A549 treated with CpdA at 1 μM for 4 hours (cell line): ENCODE measurements at places on chromosomes 7 and 10. TPM values are rescaled to one million over a fixed set of nuclear protein-coding genes. Genes with fewer than 3 reads are reported as not detected.

ZNF32 gene
- total RNA-seq, result 13.7 to 19.1 TPM (median 17.4 TPM) in 5 replicates

IMPDH1 gene
- total RNA-seq, result 75.0 to 96.8 TPM (median 88.2 TPM) in 5 replicates

MOGAT3 gene
- total RNA-seq, result 0.08 TPM in 1 of 5 replicates, not detected in the others

TMEM270 gene
- 0.17 to 0.23 TPM (median 0.20 TPM) in 3 of 5 replicates, not detected in the others for total RNA-seq

FAM237B gene
- total RNA-seq, result not detected in 5 replicates

AOC1 gene
- total RNA-seq, result not detected in 5 replicates

SPDYE9 gene
- not detected in 5 replicates for total RNA-seq

PCDH15 gene
- not detected in 5 replicates for total RNA-seq

CNPY1 gene
- not detected in 5 replicates for total RNA-seq
